ENCODE measurements at places on chromosomes 11 and 22. TPM values are rescaled to one million over a fixed set of nuclear protein-coding genes. Genes with fewer than 3 reads are reported as not detected.

CBLIF gene
- not detected for total RNA-seq

GLYATL2 gene
- not detected for total RNA-seq

OR5B21 gene
- 0.61 TPM for total RNA-seq

TSSK2 gene
- not detected for total RNA-seq

RHOG gene
- total RNA-seq, result 99.4 TPM

Measured in CD4-positive, alpha-beta memory T cell (primary cell).